Mucosa of descending colon (tissue), 3 donors: ENCODE measurements at places on chromosomes 5 and 9. TPM values are rescaled to one million over a fixed set of nuclear protein-coding genes. Genes with fewer than 3 reads are reported as not detected.

GRCh38 chr9:109966643-109967368 lies 186.8 kb downstream of the PALM2AKAP2 start:
- DNase-seq: no peak

DNA sequence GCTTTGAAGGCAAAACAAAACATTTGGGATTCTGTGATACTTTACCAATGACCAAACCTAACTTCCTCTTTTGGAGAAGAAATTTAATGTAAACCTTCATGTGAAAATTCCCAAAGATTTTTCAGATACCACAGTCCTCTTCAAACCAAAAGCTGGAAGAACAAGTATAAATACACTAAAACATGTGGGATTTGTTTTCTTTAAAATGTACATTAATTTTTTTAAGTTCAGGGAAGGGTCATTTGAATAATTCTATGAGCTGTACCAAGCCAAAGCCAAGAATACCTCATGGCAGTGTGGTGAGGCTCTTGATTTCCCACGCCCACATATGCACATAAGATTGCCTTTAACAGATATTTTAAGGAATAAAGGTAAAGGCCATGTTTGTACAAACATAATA lies 28.4 kb upstream of the ITGA1 start:
- DNase-seq: no peak

DNA sequence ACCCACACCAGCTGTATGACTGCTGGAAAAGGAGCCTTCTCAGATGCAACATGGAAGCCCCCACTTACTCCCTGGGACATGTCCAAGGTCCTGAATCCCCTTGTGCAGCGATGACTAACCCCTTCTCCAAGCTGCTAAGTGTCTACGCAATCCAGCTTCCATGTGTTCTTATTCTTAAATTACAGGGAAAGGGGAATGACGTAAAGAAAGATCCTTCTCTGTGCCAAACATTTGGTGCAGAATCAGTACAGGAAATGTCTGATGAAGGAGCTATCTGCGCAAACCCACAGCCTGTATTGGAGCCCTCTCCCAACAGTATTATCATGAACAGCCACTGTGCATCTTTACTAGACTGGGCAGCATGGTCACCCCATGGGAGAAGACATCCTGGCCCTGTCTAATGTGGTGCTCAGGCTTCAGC lies 183.2 kb downstream of the FRMD3 start:
- DNase-seq: no peak

- no peak for DNase-seq
Measured at GRCh38 chr5:135571902-135572301, 6.9 kb downstream of the CXCL14 start.

DNA sequence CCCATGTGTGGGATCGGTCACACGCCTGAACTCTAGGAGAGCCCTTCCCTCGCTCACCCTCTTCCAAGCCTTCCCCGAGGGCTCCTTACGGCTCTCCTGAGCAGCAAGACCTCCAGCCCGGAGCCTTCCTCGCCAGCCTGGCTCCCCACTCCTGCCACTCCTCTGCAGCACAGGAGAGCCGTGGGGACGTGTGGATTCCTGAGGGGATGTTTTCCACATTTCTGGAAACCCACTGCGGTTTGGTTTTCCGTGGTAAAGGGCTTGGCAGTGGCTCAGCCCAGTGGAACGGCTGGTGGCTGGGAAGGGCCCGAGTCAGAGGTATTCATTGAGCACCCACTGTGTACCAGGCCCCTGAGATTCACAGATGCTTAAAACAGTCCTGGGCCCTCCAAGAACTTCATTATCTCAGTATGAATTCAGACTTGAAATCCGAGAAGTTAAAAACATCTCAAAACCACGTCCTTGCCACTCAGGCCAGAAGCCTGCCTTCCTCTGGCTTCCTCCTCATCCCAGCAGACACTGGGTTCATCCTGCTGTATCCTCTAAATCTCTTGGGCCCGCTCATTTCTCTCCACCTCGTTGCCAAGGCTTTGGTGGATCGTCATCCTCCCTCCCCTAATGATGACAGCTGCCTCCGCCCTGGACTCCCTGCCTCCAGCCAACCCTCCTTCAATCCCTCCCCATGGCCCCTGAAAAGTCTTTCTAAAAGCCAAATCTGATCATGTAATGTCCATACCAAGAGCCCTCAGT lies 109.6 kb downstream of the FGF18 start:
- no peak for DNase-seq

DNA sequence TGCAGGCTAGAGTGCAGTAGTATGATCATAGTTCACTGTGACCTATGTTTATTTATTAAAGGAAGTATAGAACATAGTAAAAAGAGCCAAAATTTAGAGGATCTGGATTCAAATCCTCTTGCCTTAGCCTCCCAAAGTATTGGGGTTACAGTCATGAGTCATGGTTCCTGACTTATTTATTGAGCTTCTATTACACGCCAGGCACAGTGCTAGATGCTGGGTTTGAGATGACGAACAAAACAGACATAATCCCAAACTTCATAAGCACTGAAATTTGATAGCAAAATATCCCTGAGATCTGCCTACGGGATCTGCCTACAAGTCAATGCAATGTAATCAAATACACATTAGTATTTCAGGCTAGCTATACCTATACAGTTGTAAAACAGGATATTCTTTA lies 2.5 kb downstream of the KIAA0825 start:
- no peak for DNase-seq

DNA sequence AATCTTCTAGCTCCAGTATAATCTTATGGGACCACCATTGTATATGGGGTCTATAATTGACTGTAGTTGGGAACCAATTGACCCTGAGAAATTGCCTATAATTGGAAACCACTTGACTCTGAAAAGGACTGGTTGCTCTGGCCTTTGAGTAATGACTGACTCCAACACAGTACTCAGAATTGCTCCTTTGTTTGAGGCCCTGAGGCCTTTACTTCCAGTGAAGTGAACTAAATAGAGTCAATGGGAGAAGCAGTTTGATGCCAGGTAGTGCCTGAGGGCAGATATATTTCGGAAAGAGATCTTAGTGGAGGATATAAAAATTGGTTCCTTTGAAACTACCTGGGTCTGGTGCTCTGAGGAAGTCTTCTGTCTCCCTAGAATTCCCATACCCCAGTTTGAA lies 16.0 kb upstream of the TMEM171 start:
- DNase-seq: no peak

DNA sequence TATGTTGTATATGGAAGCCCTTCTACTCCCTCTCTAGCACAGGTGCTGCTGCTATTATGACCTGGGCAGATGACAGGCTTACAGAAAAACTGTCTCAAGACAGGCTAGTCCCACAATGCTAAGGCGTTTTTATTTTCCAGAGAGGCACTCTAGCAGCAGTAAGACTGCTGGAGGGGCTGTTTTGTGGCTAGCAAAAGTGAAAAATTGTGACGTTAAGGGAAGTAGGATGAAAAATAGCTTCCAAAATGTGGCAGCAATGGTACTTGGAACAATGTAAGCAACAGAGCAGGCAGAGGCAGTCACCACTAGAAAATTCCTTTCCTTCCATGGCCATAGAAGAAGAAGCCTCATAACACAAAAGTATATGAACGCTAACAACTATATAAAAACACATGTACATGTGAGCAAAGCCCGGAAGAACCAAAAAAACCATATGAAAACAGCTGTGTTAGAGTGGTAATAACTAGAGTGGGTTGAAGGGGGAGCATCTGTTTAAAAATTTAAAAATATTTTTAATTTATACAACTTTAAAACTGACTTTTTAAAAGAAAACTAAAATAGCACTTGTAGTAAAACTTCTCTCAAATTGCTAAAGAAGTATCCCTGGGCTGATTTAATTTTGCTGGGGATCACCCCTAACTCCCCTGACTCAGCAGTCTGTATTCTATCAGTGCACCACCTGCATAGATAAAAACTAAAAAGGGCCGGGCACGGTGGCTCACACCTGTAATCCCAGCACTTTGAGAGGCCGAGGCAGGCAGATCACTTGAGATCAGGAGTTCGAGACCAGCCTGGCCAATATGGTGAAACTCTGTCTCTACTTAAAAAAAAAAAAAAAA lies 30.6 kb downstream of the CLINT1 start:
- no peak for DNase-seq

GRCh38 chr5:174222891-174223290 lies 177.4 kb downstream of the NSG2 start:
- no peak for DNase-seq

DNA sequence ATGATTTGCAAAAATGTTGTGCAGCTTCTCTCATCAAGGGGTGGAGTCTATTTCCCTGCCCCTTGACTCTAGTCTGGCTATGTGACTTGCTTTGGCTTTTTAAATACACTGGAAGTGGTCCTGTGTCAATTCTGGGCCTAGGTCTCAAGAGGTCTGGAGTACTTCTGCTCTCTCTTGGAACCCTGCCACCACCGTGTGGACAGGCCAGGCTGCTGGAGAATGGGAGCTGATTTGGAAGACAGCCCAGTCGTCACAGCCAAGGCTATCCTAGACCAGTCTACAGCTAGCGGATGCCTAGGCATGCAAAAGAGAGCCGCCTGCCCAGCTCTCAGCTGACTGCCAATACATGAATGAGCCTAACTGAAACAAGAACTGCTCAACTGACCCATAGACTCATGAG lies 56.7 kb upstream of the CLINT1 start:
- DNase-seq: peak; percentile 58

- DNase-seq: no peak
Measured at GRCh38 chr5:37696190-37697021, 143.4 kb downstream of the GDNF start.

DNA sequence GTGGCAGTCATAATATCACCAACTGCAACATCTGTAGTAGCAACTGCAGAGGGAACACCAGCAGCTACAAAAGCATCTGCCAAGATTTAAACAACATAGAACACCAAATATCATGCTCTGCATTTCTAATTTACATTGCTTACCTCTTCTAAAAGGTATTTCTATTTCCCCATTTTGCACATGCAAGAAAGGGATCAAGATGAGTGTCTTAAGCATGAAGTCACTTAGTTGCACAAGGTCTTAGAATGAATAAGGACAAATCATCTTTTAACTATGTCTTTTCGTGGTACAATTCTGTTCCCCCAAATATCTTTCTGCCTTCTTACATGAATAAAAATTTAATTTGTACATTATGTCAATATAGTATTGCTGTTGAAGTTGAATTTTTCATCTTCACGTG lies 1746.4 kb downstream of the EFNA5 start:
- DNase-seq: no peak

GRCh38 chr5:88746438-88746882 lies 136.5 kb downstream of the MEF2C start:
- no peak for DNase-seq

DNA sequence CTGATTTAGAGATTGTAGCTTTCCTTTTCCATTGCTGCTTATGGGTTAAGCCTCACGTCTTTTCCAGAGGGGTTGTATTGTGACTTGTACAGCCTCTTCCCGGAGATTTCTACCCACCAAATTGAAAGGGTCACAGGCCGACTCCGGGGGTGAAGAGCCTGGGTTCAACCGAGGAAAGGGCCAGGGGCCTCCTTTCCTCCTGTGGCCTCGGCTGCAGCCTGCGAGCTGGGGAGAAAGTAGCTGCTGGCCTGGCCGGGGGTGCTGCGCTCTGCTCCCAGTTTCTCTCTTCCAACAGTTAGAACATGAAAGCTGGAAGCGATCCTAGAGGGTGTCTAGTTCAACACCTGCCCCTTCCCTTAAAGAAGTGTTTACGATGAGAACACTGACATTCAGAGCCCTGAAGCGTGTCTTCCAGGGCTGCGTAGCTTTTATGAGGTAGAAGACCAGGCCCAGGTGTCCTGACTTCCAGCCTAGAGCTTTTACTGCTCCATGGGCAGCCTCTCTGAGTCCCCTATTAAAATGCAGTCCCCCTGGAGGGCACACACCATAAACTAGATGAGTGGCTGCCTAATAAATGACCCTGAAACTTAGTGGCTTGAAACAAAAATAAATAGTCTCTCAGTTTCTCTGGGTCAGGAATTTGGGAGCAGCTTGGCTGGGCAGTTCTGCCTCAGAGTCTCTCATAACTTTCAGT lies 56.9 kb downstream of the ACER2 start:
- DNase-seq: no peak

- no peak for DNase-seq
Measured at GRCh38 chr9:28120184-28120583, 546.9 kb upstream of the C9orf72 start.

DNA sequence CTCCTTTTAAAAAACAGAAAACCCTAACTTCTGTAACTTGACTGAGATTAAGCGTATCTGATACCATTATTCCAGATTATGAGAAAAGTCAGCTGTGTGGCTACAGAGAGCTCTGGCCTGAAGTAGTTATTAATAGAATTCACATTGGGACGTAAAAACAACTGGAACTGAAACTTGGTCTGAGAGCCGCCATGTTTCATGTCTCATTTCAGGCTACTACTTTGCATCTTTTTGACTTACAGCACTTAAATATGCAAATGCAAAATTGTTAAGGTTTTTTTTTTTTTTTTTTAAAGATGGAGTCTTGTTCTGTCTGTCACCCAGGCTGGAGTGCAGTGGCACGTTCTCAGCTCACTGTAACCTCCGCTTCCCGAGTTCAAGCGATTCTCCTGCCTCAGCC lies 25.2 kb downstream of the MAP3K1 start:
- DNase-seq: no peak

- DNase-seq: peak; percentile 12
Measured at GRCh38 chr9:126531035-126531571, 82.6 kb upstream of the LMX1B start.

GRCh38 chr5:72117307-72117706 lies 10.0 kb downstream of the MAP1B start:
- no peak for DNase-seq

- DNase-seq: no peak
Measured at GRCh38 chr5:71907608-71908145, 188.6 kb downstream of the CARTPT start.

- no peak for DNase-seq
Measured at GRCh38 chr5:154118385-154118784, 72.1 kb upstream of the GALNT10 start.

Gene BTNL9
- 1.2 TPM for total RNA-seq

Gene ZFP2
- total RNA-seq: 0.93 TPM

Gene LCN15
- total RNA-seq: 1.6 TPM

Gene PLPPR1
- total RNA-seq: 0.31 TPM

Gene ANKRD34B
- total RNA-seq: not detected

Gene ACSL6
- 0.38 TPM for total RNA-seq

Gene TXNDC8
- total RNA-seq: not detected

Gene PALM2AKAP2
- total RNA-seq: 5.3 TPM

Gene EIF4EBP3
- 51.9 TPM for total RNA-seq

Gene GARNL3
- 8.6 TPM for total RNA-seq
